Suppressor macrophage treated with lipopolysaccharide for 1 hour (primary cell): ENCODE measurements at places on chromosomes 1 and 21.
A peak's percentile ranks its signal among the peaks of the same experiment; 100 is the strongest.

GRCh38 chr1:207424570-207425131, 29.5 kb upstream of the CR2 start:
- no peak for DNase-seq

- no peak for DNase-seq
These were observed 6.1 kb upstream of the TRAF3IP3 start for GRCh38 chr1:209749670-209750323.

- DNase-seq, result no peak
These were observed 3.6 kb downstream of the NUP210L start for GRCh38 chr1:154151311-154151710.

GRCh38 chr1:232524056-232524455, 105.9 kb downstream of the SIPA1L2 start:
- DNase-seq, result peak; percentile 36

- no peak for DNase-seq
These were observed 132.0 kb downstream of the DHRS3 start for GRCh38 chr1:12486059-12486341.
